ENCODE measurements at places on chromosomes 2 and 18.

- no peak for DNase-seq
These were observed 5.4 kb downstream of the SEC11C start for GRCh38 chr18:59145055-59145454.

- DNase-seq: no peak
These were observed 67.3 kb downstream of the SPTBN1 start for GRCh38 chr2:54523324-54523959.

DNA sequence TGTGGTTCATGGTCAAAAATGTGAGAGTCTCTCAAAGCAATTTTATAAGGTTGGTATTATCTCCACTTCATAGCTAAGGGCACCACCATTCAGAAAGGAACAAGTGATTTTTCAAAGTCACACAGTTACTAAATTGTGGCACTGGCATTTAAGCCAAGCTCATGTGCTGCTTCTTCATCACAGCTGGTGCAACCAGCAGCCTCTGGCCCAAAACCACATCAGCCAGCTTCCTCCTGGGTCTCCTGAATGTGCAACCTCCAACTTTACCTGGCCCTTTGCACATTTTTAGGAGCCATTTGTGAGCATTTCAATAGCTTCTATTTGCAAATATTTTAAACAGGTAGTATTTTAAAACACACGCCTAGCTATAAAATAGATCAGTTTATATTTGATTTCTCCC is 293.7 kb downstream of the BCL11A start:
- no peak for DNase-seq

GRCh38 chr2:141440072-141440635 is 690.7 kb downstream of the LRP1B start:
- DNase-seq: no peak

GRCh38 chr2:152781175-152781574 is 62.8 kb downstream of the ARL6IP6 start:
- DNase-seq: no peak

GRCh38 chr2:172098650-172099471 is 3.8 kb downstream of the DLX2 start:
- DNase-seq: peak; percentile 44

GRCh38 chr2:118981632-118982031 is 39.6 kb downstream of the MARCO start:
- no peak for DNase-seq

DNA sequence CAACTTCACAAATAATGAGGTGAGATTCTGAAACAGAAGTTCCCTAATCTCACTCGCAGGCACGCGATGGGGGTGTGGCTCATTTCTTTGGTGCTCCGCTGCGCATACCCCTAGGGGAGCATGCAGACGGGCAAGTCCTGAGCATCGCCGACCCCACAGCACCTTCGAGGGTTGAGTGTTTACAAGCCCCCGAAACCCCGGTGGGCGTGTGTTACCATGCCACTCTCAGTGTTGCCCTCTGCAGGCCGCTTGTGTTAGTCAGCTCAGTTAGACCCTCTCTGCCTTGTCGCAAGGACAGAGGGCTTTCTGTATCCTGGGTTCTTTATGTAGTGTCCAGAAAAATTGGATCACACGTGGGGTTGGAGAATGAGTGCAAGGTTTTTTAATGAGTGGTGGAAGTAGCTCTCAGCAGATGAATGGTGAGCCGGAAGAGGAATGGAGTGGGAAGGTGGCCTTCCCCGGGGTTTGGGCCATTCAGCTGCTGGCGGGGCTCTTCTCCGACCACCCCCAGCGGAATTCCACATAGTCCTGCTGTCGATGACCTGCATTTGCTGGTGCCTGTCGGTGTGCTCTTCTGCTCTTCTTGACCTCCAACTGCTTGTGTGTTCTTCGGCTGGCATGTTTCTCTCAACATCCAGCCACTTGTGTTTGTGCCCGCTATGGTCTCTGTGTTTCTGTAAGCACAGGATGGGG is 191.3 kb downstream of the RPRM start:
- DNase-seq: no peak

DNA sequence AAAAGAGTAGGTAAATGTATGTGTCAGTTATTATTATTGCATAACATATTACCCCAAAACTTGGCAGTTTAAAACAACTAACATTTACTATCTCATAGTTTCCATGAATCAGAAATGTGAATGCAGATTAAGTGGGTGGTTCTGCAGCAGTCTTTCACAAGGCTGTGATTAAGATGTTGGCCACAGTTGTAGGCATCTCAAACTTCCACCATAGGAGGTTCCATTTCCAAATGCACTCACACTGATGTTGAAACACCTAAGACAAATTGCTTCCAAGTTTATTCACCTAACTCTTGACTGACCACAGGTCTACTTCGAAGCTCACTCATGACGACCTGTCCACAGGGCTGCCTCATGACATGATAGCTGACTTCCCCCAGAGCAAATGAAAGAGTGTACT is 360.8 kb downstream of the GRB14 start:
- no peak for DNase-seq

DNA sequence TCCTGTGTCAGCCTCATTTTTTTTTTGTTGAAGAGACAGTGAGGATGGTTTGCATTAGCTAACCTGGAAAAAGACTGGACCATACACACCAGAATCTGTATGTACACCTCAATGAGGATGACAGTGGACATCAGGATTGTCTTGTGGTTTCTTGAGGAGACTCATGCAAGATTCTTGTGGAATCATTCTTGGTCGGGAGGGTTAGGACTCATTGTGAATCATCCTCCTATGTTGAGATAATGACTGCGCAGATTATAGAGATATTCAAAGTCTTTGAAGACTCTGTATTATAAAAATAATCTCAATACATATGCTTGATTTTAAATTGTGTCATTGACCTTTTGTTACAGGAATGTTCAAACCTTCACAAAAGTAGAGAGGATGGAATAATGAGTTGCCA is 49.1 kb upstream of the DOCK10 start:
- no peak for DNase-seq
